Head of caudate nucleus (tissue), 42 donors: ENCODE measurements at places on chromosomes 1 and 21.

DNA sequence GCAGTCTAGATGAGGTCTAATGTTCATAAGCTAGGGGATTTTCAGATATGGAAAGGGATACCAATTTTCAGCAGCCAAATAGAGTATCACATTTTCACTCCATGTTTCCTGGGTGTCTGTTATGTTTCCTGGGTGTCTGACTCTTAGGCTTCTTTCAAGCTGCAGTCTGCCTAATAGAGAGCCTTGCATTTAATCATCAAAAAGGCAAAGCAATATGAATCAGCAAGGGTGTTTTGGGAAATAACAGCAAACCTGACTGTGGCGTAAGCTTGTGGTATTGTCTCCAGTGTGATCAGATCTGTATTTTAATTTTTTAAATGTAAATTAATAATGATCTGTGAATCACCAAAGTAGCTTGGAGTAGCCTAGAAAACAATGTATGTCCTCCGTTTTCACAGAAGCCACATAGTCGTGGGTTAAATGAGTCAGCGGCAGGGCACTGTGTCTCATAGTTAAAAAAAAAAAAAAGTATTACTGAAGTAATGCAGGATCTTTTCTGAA lies 10.4 kb downstream of the LGALS8 start:
- no peak for DNase-seq

DNA sequence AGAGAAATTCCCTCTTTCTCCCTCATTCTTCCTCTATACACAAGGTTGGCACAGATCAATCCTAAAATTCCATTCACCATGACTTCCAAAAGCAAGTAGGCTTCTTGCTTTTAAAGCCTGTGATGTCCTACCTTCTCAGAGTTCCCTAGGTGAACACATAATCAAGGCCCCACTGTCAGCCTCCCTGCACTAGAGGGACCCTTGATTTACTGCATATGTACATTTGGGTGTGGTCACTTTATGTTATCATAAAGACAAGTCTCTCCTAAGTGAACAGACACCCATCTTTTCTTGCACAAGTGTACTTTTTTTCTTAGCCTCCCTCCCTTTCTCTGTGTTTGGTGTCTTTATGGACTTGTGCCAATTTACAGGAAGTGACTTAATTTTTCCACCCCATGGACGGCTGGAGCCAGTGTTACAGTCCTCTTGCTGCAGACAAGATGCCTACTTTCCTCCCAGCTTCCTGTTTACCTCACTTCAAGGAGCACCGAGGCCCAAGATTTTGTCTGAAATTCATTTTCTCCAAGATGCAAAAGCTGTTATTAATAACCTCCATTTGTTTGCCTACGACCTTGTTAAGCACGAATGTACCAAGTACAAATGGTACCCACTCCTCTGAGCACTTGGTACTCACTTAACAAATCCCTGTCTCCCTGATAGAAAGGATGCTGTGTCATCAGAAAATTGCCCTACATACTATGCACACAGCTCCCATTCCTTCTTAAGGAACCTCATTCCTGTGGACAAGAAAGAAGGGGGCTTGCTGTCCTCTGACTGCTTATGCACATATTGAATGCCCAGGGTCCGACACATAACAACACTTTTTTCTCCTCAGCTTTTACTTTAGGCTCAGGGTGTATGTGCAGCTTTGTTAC lies 82.8 kb upstream of the SLC44A3 start:
- no peak for DNase-seq

GRCh38 chr1:161046605-161047228 lies 940 bp upstream of the USF1 start:
- DNase-seq: no peak

GRCh38 chr21:35190201-35190701 lies 141.1 kb upstream of the RUNX1 start:
- no peak for DNase-seq

GRCh38 chr1:108511764-108512163 lies 48.1 kb upstream of the EEIG2 start:
- no peak for DNase-seq

GRCh38 chr1:75132812-75133619 lies 1.2 kb upstream of the LHX8 start:
- no peak for DNase-seq

DNA sequence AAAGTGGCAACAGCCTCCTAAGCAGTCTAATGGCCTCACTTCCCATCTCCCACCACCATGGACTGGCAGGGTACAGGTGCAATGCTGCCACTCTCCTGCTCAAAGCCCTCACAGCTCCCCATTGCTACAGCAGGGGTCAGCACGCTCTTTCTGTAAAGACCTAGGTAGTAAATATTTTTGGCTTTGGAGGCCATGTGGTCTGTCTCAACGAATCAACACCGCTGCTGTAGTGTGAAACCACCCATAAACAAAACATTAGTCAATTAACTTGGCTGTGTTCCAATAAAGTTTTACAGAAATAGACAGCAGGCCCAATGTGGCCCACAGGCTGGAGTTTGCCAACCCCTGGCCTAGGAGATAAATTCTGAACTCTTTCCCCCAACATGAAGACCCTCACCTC lies 44.6 kb upstream of the TMEM125 start:
- no peak for DNase-seq
